ENCODE measurements at places on chromosomes 3 and 15. TPM values are rescaled to one million over a fixed set of nuclear protein-coding genes. Genes with fewer than 3 reads are reported as not detected.

CPLX3 gene
- not detected for total RNA-seq

CELSR3 gene
- 0.33 TPM for total RNA-seq

MED12L gene
- 0.68 TPM for total RNA-seq

PARP15 gene
- total RNA-seq: 3.9 TPM

DNA sequence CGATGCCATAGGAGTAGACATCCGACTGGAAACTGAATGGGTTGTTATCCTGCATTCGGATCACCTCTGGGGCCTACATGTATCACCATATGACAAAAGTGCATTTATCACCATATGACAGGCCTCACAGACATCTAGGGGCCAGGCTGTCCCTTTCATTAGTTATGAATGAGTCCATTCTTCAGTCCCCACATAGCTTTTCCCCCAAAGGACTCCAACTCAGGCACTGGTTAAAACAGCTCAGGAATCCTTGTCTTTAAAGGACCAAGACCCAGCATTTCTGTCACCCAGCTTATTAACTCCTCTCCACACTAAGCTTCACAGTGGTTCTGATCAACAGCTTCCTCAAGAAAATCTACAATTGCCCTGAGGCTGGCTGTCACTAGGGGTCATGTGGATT lies 28.3 kb downstream of the MKRN2 start:
- no peaks in the 10 kb centered on the region for H3K4me1 ChIP-seq
- H3K36me3 ChIP-seq: peaks cover 31% of the 10 kb centered on the region
- H3K4me3 ChIP-seq: no peak overlapping the region
- no peaks in the 10 kb centered on the region for H3K27me3 ChIP-seq

GRCh38 chr15:84898761-84899160 lies 14.3 kb downstream of the SLC28A1 start:
- H3K4me3 ChIP-seq: no peak overlapping the region
- DNase-seq: no peak
- H3K4me1 ChIP-seq: no peaks in the 10 kb centered on the region
- no peaks in the 10 kb centered on the region for H3K27me3 ChIP-seq

DNA sequence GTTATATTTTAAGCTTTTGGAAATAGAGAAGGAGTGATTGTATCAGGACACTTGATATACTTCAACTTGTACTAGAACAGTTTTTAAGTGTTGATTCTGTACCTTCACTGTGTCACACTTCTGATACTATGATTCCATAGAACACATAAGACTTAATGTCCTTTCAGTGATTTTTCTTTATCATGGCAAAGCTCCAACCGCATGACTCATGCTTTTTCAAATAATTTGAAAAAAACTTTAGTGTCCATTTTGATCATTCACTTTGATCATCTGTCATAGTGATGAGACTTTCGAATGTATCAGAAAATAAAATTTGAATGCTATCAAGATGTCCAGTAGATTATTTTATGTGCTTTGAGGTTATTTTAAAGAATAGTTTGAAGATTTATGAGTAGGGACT lies 32.0 kb downstream of the AP4E1 start:
- DNase-seq: no peak
- H3K4me3 ChIP-seq: no peak overlapping the region
- no peaks in the 10 kb centered on the region for H3K27me3 ChIP-seq
- H3K27ac ChIP-seq: no peak overlapping the region

DNA sequence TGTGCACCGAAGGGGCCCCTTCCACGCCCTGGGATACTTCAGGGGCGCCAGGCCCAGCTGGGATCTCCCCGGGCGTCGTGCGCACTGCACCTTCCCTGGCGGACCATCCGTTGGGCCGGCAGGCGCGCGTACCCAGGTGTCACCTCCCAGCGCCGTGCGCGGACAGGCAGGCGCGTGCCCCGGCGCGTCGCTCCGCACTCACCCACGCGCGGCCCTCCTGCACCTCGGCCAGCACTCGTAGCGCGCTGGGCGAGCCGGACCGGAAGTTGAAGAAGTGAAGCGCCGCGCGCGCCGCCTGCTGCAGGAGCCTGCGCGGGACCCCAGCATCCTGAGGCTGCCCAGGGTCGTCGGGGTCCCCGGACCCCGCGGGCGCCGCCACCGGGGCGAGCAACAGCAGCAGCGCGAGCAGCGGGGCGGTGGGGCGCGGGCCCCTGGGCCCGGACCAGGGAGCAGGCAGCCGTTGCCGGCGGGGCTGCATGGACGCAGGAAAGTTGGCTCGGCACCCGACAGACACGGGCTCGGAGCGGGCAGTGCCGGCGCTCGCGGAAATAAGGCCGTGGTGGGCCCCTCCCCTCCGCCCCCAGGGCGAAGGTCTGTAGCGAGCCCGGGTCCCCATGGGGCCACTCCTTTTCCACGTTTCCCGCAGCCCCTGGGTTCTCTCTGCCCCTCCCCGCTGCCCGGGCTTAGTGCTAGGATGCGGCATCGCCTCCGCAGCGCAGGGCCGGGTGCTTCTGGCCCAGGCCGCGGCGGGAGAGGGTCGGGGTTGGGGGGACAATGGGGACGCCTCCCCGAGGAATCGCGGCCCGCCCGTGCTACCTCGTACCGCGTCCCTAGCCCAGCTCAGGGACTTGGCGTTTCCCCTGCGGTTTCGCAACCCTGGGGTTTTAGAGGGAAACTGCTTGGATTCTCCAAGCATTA lies at the start of gene RARRES1:
RARRES1 (minus strand) TSS at position 520 of the 918 bp plus-strand sequence; CDS start at position 478, 42 bp downstream.
- H3K4me1 ChIP-seq: peaks cover 22% of the 10 kb centered on the region
- peak within 1 kb of the TSS; percentile 86 for H3K27ac ChIP-seq
- peaks cover 8% of the 10 kb centered on the region for H3K36me3 ChIP-seq
- peak; percentile 87 for DNase-seq
- peak within 1 kb of the TSS; percentile 77 for H3K4me3 ChIP-seq

DNA sequence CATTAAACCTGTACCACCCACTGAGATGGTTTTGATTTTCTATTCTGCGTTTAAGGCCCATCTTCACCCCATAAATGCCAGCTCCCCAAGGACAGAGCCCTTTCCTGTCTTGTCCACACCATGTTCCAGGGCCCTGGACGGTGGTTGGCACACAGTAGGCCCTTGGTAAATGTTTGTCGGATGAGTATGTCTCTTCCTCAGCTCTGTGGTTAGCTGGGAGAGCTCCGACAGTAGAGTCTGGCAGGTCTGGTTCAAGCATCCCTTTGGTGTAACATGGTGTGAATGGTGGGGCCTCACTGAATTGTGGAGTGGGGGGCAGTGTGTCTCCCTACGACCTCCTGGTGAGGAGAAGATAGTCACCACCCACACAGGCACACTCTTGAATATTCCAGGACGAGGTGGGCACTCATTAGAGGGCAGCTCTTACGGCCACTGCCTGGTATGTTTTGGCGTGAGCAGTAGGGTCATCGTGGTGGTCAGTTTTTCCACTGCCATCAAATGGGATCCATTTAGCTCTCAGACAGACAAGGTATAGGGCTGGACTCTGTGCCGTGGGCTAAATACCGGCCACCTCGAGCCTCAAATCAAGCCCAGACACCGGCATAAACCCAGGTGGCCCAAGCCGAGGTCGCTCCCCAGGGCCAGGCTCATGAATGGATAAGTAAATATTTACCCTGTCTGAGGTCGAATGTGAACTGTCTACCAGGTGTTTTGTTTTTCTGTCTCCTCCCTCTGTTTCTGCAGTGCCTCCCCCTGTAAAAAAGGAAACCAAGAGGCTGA lies 61.3 kb downstream of the SMAD3 start:
- no peak for DNase-seq
- peak overlapping the region; percentile 77 for H3K27ac ChIP-seq
- no peaks in the 10 kb centered on the region for H3K36me3 ChIP-seq
- H3K4me1 ChIP-seq: peaks cover 71% of the 10 kb centered on the region

DNA sequence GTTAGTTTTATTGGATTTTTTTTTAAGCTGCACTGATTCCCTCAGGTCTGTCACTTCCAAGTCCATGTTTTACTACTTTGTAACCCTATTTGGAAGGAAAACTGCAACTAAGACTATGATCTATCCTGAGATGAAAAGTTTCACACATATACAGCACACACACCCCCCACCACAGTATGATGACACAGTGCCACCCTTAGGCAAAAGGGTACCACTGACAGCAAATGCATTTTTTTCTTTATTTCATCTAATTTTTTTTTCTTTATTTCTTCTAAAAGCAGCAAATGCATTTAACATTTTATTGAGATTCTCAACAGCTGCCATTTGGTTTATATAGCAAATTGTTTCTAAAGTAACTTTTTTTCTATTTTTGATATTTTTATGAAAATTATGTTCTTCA lies 21.2 kb downstream of the NGRN start:
- H3K36me3 ChIP-seq: no peaks in the 10 kb centered on the region
- no peaks in the 10 kb centered on the region for H3K27me3 ChIP-seq
- DNase-seq: no peak

DNA sequence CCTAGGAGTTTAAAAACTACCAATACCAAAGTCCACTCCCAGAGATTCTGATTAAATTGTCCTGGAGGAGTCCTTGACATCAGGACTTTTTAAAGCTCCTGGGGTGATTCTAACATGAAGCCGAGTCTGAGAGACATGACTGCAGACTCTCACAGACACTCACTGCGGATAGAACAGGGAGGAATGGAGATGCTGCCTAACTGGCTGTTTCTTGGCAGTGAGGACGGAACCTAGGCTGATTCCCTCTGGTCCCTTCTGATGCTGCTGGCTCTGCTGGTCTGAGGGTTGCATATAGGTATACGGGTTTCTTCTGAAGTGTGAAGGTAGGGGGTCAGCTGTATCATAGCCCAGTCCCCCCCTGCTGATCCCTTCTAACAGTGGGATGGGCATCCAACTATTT lies 1.3 kb upstream of the HRG start:
- H3K36me3 ChIP-seq: no peaks in the 10 kb centered on the region
- no peak overlapping the region for H3K27ac ChIP-seq
- no peak overlapping the region for H3K4me3 ChIP-seq

GRCh38 chr15:33780011-33780768 lies 188.1 kb upstream of the CHRM5 start:
- no peak overlapping the region for H3K4me3 ChIP-seq
- H3K27me3 ChIP-seq: no peaks in the 10 kb centered on the region
- H3K36me3 ChIP-seq: no peaks in the 10 kb centered on the region
- H3K27ac ChIP-seq: no peak overlapping the region
- DNase-seq: no peak

GRCh38 chr3:136626493-136626892 lies 125.7 kb downstream of the STAG1 start:
- no peaks in the 10 kb centered on the region for H3K36me3 ChIP-seq
- H3K27ac ChIP-seq: no peak overlapping the region
- H3K27me3 ChIP-seq: no peaks in the 10 kb centered on the region

GRCh38 chr3:59654123-59654479 lies 604.3 kb upstream of the CFAP20DC start:
- no peaks in the 10 kb centered on the region for H3K27me3 ChIP-seq
- H3K4me1 ChIP-seq: no peaks in the 10 kb centered on the region
- DNase-seq: peak; percentile 68
- H3K36me3 ChIP-seq: no peaks in the 10 kb centered on the region
- no peak overlapping the region for H3K4me3 ChIP-seq

DNA sequence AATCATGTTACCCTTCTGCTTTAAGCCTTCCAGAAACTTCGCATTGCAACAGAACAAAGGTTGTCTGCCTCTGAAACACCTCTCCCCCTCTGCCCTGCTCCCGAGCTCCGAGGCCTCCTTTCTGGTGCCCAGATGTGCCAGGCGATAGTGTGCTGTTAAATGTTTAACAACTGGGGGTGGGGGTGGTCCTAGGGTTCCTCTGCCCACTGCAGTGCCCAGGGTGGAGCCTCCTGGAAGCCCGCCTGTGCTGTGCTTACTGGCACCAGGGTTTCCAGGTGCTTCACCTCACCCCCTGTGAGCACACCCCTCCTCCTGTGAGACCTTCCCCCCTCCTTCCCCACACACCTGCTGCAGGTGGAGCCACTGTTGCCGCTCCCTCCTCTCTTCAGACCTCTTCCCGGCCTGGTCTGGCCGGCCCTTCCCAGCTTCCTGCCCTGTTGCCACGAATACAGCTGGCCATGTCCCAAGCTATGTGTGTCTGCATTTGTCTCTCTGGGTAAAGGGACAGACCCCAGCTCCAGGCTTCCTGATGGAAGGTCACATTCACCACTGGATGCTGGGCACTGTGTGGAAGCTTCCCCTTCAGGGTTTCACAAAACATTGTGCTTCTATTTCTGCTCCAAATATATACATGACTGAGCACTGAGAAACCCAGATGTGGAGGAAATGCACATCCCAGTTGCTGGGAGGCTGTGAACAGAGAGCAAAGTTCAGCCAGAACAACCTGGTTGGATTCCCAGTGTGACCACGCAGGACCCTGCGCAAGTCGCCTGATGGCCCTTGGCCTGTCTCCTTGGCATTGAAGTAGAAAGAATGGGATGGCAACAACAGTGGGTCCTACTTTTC lies 37.2 kb downstream of the MGLL start:
- H3K36me3 ChIP-seq: no peaks in the 10 kb centered on the region
- no peak overlapping the region for H3K4me3 ChIP-seq
- H3K27ac ChIP-seq: peak overlapping the region; percentile 87
- DNase-seq: peak; percentile 71

GRCh38 chr3:119660474-119661440 lies at the start of gene POPDC2:
TSS of gene POPDC2 (minus strand) at chr3:119660589. CDS start at chr3:119660423, 166 bp downstream.
- no peaks in the 10 kb centered on the region for H3K27me3 ChIP-seq
- peak within 1 kb of the TSS; percentile 46 for H3K4me3 ChIP-seq
- peaks cover 72% of the 10 kb centered on the region for H3K4me1 ChIP-seq
- H3K27ac ChIP-seq: peak within 1 kb of the TSS; percentile 79
- peak; percentile 77 for DNase-seq

DNA sequence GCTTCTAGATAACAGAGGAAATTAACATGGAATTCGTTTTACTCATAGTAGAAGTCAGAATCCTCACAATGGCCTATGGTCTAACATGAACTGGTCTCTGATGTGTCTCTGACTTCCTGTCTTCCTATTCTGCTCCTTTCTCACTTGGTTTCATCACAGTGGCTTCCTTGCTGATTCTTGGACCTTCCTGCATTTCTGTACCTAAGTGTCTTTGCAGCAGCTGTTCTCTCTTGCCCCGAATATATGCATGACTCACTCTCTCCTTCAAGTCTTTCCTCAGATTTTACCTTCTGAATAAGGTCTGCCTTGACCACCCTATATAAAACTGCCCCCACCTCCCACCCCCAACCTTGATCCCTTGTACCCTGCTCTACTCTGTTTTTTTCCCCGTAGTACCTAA lies 14.1 kb downstream of the ARL13B start:
- H3K27ac ChIP-seq: no peak overlapping the region
- no peaks in the 10 kb centered on the region for H3K27me3 ChIP-seq
- H3K36me3 ChIP-seq: no peaks in the 10 kb centered on the region

GRCh38 chr15:89068325-89068784 lies 19.9 kb upstream of the ABHD2 start:
- H3K27me3 ChIP-seq: no peaks in the 10 kb centered on the region
- no peak for DNase-seq

DNA sequence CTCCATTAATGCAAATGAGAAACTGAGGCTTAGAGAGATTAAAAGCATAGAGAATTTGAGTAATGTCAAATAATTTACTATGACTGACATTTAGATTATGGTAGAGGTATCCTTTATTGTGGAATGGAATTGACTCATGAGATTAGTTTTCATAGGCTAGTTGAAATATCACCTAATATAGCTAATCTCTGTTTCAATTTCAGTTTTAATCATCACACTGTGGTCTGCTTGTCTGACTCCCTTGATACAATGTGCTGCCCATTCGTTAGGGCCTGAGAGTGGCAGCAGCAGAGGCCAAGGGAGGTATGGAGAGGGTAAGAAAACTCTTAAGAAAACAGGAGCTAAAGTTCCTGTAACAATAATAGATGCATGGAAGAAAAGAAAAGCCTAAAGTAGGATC lies 13.2 kb upstream of the ZBTB20 start:
- no peaks in the 10 kb centered on the region for H3K36me3 ChIP-seq
- H3K4me1 ChIP-seq: no peaks in the 10 kb centered on the region
- no peak overlapping the region for H3K4me3 ChIP-seq
- no peaks in the 10 kb centered on the region for H3K27me3 ChIP-seq

All from sigmoid colon (tissue), 7 donors.